ENCODE measurements at places on chromosomes 5 and 9.

GRCh38 chr5:134111741-134112647, 2.5 kb upstream of the TCF7 start:
- DNase-seq: no peak

DNA sequence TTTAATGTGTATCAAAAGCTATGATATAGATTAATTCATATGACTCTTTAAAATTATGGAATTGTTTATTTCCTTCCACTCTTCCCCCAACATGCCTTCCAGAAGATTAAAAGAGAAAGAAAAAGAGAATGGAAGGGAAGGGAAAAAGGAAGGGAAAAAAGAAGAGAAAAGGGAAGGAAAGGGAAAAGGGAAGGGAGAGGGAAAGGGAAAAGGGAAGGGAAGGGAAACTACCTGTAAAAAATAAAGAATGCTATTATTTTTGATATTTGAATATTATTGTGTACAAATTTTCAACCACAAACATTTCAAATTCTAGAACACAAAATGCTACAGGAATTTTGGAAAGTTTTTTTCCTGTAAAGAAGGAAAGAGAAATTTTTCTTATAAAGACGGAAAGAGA, 281.7 kb downstream of the SLCO4C1 start:
- DNase-seq: no peak

DNA sequence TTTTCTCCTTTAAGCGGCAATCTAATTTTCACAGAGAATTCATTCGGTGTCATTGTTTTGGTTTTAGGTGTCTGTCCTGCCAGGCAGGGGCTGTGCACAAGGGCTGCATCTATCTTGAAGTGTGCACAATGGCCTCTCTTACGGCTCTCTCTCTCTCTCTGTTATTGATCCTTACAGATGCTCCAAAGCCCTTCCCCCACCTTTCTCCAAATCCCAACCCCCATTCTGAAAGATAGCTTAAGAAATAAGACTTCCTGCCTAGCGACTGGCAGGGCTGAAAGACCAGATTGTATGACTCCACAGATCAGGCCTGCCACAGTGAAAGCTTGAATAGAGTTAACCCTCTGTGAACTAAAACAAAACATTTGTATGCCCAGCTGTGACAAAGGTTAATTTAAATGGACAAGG, 86.5 kb upstream of the NR5A1 start:
- DNase-seq: no peak

DNA sequence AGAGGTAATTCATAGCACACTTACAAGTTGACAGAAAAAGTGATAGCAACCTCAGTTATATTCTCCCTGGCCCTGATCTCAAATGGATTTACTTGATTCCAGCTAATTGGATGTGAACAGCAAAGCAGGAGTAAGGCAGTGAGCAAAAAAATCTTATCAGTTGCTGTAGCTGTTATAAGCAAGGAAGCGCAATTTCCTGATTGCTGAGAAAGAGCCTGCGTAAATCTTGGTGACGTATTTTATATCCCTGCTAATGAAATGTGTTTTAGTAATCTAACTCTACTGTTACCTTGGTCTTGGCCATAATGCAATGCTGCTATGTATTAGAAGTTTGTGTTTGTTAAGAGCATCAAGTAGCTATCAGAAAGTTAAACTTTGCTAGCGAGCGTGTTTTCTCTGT, 661.2 kb upstream of the SEMA6A start:
- DNase-seq: no peak

DNA sequence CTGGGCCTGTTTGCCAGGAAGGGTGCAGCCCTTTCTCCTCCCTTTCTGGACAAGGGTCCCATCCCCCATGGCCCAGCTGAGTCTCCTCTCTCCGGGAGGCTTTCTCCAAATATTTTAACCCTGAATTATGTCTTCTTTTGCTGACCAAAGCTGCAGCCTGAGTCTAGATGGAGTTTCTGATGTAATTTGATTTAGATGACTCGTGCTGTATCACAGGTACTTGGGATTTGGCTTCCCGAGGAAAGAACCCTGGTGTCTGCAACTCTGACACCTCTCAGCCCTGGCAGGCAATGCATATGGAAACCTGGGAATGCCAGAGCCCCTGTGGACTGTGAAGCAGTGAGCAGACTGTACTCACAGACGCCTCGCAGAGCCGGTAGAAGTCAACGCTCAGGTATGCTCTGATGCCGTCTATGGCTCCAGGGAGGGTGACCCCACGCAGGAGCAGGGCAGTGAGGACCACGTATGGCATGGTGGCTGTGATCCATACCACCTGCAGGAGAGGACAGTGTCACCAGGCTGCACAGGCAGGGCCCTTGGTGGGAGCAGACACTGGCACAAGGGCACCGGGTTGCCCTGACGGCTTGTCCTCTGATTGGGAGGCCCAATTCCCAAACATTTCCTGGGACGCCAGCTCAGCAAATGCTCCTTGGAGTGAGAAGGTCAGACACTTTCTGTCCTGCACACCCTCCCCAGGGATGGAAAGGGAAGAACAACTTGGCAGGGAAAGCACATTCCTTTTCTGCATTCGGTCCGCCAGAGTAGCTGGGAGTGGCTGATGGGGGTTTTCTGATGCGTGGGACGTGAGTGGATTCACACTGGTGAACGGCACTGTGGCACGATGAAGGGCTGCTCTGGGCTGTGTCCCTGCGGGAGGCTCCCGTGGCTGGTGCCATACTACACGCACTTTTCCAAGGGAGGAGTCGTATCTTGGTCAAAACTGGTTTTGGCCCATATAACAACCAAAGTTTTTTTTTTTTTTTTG, 24.7 kb downstream of the SLC6A3 start:
- no peak for DNase-seq

GRCh38 chr5:39199335-39199734, 20.0 kb downstream of the FYB1 start:
- DNase-seq: no peak

DNA sequence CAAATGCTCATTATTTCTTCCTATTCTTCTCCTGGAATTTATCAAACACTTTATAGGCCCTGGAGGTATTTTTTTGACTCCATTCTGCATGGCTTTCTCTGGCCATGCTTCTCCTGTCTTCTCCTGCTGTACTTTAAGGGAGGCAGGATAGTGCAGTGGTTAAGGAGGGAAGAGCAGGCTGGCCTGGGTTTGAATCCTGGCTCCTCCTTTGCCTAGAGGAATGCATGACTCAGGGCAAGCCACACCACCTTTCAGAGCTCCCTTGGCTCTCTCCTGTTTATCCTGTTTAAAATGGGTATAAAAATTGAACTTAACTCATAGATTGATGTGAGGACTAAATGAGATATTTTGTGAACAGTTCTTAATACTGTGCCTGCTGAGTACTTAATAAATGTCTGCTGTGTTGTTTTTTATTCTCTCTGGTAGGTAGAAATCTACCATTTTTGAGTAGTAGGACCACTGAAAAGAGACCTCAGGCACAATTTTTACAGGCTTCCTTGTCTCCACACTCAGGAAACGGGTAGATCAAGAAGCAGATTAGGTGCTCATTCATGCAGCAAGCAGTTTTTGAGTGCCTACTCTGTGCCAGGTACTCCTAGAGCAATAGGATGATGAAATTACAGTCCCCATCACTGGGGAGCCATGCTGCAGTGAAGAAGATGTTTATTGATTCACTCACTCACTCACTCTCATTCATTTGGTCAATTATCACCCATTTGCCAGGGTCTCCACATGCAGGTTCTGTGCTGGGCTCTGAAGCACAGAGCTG, 32.7 kb upstream of the ARAP3 start:
- no peak for DNase-seq

- no peak for DNase-seq
These were observed 267.6 kb downstream of the FAM170A start for GRCh38 chr5:119896826-119897536.

DNA sequence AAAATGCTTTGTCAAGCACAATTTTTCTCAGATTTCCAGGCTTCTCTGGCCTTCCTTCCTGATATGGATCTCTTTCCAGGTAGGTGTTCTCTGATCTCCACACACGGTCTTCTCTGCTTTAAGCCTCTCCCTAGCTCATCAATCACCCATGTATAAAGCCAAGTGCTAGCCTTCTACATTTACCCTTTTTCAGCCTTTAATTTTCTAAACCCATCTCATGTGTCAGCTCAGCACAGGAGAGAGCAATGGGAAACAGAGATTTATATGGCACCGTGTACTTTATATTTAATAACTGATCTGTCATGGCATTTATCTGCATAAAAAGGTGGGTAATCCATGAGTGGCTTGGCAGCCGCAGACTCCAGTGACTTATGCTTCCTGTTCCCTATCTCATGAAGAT, 495.0 kb downstream of the RASEF start:
- DNase-seq: no peak

Data from osteocyte (in vitro differentiated cells).